ENCODE measurements at places on chromosomes 12 and 14.
A peak's percentile ranks its signal among the peaks of the same experiment; 100 is the strongest.

DNA sequence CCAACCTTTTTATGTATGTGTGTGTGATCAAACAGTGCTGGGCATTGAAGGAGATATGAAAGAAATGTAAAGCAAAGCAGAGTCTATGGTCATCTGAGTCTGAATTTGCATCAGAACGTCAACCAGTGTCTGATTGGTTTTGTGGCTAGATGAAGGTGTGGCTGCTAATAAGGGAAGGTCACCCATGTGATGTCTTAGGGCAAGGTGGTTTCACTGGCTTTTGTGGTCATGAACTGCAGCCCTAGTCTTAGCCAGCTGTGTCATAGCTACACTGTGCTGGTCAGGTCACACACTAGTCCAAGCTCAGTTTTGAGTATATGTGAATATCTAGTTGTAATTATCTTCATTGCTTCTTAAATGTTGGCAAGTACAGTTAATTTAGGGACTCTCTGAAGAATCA is 105.8 kb downstream of the TGFB3 start:
- DNase-seq, result no peak

DNA sequence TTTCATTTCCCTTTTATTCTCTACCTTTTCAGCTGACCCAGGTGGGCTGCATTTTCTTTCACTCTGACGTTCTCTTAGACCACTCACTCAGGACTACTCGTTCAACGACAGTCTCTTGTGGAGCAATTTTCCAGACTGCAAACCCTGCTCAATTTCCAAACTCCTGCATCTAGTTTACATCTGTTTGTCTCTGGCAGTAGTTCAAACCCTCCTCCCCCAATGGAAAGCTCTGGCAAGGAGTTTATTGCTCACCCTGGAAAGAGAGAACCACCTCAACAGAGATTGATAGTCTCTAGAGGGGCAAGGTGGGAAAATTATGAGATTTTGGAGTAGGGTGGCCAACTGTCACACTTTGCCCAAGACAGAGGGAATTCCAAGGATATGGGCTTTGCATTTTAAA is 130.2 kb downstream of the TSHR start:
- no peak for DNase-seq

DNA sequence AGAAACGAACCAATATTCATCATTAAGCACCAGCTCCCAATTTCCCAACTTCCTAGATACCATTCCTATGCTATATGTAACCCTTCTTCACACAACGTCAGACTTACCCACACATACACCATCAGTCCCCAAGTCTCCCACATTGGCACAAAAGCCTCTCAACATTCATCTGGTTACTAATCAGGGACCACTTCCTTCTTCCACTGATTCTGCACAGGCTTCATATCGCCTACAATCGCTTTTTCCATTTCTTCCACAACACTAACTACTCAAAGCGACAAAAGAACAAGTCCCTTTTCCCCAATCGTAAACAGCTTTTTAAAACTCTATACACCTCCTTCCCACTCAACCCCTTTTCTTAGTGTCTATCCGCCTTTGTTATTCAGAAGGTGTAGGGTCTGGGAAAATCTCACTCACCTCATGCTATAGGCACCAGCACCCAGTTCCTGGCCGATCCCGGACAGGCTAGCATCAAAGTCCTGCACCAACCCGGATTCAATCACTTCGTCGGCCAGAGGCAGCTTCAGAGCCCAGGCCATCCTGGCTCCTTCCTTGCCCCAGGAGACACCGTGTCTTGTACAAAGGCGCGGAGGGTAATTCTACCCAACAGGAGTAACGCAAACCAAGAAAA is 936 bp downstream of the TFCP2 start:
- DNase-seq, result no peak

DNA sequence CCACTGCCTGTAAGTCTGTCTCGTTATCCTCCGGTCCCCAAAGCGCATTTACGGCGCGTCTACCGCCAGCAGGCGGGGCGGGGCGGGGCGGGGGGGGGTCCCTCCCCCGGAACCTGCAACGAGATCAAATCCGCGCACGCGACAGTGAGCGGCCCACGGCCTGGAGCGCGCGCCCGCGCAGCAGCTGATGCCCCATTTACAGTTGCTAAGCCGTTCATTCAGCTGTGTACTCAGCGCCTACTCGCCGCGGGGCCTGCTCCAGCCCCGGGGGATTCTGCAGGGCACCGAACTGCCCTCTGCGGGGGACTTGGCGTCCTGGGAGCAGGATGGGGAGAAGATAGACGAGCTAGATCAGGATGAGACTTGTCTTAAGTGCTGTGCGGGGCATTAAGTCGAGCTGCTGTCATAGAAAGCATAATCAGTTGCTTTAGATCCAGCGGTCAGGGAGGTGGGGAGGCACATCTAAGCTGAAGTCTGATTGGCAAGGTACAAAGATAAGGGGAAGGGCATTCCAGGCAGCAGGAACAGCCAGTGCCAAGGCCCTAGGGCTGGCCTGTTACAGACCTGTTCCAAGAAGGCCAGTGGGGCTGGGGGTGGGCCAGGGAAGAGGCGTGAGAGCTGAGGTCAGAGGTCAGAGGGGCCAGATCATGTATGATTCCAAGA is 1.4 kb upstream of the CCDC85C start:
- DNase-seq, result peak; percentile 70

GRCh38 chr14:90281756-90282155 is 25.4 kb downstream of the PSMC1 start:
- no peak for DNase-seq

DNA sequence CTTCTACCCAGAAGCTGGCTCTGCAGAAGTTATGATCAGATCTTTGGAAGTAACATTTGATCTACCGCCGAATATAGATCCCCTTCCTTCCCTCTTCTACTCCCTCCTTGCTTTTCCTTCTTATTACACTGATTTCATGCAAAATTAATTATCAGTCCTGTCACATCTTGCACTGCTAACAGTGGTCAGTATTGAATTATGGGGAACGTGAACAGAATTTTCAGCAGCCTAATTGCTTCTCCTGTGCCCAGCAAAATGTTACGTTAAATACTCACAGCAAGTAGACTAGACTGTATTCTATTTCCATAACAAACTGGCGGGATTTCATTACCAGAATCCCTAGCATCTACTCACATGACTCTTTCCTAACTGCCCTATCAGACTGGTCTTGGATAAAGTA is 596.9 kb downstream of the DIO2 start:
- DNase-seq, result no peak

- DNase-seq, result no peak
Observed at GRCh38 chr12:49403971-49404450, 36.7 kb downstream of the SPATS2 start.

DNA sequence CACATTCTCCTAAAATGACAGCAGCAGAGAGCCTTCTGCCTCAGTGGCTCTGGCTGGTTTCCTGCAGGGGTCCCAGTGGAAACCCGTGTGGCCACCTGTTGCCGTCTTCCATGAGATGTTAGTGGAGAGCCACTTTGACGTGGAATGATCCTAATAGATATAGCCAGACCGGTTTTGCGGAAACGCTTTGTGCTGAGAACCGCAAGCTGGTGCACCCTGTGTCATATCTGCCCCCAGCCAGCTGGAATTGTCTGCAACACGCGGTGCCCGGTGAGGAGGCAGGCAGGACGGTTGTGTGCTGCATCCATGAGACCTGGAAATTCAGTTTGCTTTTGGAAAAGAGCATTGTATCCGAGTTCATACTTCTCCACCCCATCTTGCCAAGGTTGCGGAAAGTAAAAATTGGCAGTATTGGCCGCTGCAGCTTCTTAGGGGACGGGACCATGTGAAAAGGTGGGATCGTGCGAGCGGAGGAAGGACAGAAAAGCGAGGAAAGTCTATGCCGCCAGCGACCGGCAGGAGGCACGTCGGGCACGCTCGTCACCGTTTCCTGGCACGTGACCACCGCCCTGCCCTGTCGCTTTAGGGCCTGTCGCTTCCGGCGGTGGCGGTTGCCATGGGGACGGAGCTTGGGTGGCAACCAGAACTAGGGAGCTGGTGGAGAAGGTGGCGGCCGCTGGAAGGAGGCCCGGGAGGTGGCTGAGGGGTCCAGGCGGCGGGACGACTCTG is at the start of gene CFAP251:
Gene CFAP251, plus strand, starts transcription at position 643 of the 729 bp plus-strand sequence. CDS start 2,714 bp downstream, outside the sequence.
- DNase-seq, result peak; percentile 89

DNA sequence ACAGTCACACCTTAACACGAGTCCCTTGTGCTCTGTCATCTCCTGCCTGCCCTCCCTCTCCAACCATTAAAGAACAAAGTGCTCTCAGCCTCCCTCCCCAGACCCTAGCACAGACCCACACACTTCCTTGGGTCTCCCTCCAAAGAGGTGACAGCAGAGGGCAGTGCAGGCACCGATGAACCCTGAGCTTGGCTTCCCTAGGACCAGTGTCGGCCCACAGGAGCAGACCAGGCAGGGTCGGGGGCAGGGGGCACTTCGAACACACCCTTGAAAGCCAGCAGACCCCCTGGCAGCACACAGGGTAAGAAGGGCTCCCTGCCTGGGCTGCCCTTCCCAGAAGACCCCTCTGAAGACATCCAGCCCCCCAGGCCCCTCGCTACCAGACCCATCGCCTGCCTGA is 7.0 kb downstream of the CDK2AP1 start:
- no peak for DNase-seq

DNA sequence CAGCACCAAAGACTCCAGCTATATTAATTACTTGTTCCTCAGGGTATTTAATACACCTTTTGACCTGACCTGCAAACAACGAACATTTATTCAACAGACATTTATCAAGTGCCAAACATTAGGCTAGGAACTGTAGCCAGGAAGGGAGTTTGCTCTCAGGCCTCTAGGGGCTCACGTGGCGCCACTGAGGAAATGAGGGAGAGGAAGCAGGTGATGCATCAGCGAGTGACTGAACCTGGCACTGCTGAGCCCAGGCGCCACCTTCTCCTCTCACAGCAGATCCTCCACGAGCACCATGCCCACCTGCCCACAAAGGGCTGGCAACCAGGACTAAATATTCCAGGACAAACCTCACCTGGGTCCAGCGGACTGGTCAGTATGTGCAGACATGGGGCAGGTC is 50.2 kb downstream of the SETD3 start:
- DNase-seq, result no peak

DNA sequence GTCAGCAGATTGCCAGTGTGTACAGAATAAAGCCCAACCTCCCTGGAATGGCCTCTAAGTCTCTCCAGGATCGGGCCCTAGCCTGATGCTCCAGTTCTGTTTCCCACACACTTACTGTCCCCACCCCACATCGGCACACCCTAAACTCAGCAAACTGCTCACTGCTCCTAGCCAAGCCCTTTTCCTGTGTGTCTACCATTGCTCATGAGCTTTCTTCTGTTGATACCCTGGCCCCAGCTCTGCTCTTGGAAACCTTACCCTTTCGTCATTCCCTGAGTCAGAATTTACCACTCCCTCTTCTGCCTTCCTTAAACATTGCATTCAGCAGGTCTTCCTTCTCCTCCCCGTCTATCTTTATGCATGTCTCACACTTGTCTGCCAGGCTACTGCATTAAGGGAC is 158.9 kb downstream of the TMX1 start:
- no peak for DNase-seq

GRCh38 chr12:113439606-113440030 is 17.4 kb downstream of the SDSL start:
- DNase-seq, result no peak

GRCh38 chr12:108839890-108840230 is 17.5 kb downstream of the SSH1 start:
- DNase-seq, result no peak

DNA sequence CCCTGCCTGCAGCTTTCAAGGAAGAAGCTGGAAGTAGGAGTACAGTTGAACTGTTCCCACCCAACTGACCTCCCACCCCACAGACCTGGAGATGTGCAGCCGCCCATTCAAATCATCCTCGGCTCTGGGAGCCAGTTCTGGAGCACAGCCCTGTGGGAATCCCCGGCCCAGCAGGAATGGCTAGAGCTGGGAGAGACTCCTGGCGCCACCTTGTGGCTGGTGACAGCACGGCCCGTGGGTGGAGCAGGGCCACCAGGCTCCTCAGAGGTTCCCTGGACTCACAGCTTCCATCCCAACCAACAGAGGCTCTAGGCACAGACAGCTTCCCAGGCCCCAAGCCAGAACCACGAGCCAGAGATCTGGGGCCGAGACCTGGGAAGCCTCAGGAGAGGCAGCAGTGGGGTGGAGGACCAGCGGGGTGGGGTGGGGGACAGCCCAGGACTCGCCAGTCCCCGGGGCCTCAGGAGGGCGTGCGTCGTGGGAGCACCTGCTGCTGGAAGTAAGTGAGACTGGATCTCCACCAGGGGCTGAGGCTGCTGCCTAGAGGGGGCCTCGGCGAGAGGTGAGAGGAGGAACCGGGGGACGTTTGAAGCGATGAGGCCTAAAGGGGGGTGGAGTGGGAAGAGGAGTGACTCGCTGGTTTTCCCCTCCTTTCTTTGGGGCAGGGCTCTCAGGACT is 43.4 kb downstream of the RNF34 start:
- peak; percentile 43 for DNase-seq

- DNase-seq, result no peak
Observed at GRCh38 chr12:80321653-80322052, 122.4 kb upstream of the PTPRQ start.

GRCh38 chr12:27261866-27262265 is 17.8 kb downstream of the STK38L start:
- DNase-seq, result no peak

- DNase-seq, result peak; percentile 46
Observed at GRCh38 chr14:89417465-89418225, 612 bp upstream of the FOXN3 start.

DNA sequence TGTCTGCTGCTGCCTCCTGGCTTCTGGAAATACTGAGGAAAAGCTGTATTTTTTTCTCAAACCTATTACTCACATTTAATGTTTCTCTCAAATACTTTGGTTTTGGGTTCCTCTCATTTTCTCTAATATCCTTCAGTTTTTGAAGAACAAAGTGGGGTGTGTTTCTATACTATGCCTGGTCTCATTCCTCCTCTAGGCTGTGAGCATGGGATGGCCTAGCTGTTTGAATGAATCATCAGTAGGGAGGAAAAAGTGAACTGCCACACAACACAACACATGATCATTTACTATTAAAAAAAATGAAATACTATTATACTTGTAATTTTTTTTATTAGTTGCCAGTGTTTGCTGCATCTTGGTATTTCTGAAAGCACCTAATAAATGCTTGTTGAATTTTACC is 11.3 kb upstream of the SMCO3 start:
- DNase-seq, result no peak

GRCh38 chr14:74941676-74942097 is 13.7 kb downstream of the PGF start:
- DNase-seq, result peak; percentile 69

DNA sequence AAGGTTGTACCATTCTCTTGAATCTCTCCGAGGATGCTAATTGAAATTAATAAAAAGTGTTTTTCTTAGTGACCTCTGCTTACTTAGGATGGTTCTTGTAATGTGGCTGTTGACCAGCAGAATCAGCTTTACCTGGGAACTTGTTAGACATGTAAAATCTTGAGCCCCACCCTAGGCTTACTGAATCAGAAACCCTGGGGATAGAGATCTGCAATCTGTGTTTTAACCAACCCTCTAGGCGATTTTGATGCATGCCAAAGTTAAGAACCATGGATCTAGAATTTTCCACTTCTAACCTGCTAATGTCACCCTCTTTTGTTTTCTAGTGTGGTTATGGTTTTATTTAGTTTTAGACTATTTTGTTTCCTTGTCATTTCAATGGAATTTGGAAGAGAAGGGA is 6.5 kb downstream of the NUBPL start:
- DNase-seq, result no peak

Data from stimulated activated CD4-positive, alpha-beta T cell treated with anti-CD3 and anti-CD28 coated beads, TNF-alpha, amount 100 ng/mL, for 24 hours (primary cell).